ENCODE measurements at places on chromosomes 6 and 20. TPM values are rescaled to one million over a fixed set of nuclear protein-coding genes. Genes with fewer than 3 reads are reported as not detected.

The LINC00237 gene
- not detected for polyA plus RNA-seq

GRCh38 chr6:4647414-4648365 lies 128.5 kb upstream of the CDYL start:
- DNase-seq, result no peak

GRCh38 chr6:8844968-8845367 lies 409.6 kb upstream of the SLC35B3 start:
- DNase-seq, result no peak

DNA sequence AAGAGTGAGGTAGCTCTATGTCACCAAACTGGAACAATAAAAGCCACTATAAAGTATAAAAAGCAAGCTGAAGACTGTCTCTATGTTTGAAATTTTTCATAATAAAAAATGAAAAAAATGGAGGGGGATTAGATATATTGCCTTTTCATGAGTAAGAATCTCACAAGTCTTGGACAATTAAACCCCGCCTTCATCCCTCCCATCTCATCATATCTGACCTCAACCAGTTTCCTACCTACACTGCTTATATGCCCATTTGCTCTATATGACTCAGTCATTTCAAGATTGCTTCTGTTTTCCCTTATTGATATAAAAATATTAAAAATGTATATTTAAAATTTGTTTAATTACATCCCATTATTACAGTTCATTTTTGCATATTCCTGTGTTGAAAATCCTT lies 2.9 kb upstream of the TRIM39 start:
- DNase-seq, result no peak

- no peak for DNase-seq
Observed at GRCh38 chr6:87572021-87572420, 17.8 kb downstream of the RARS2 start.

The DEFB118 gene
- not detected for polyA plus RNA-seq

The TRDN gene
- not detected for polyA plus RNA-seq

- no peak for DNase-seq
Observed at GRCh38 chr6:68094070-68094469, 541.0 kb upstream of the ADGRB3 start.

DNA sequence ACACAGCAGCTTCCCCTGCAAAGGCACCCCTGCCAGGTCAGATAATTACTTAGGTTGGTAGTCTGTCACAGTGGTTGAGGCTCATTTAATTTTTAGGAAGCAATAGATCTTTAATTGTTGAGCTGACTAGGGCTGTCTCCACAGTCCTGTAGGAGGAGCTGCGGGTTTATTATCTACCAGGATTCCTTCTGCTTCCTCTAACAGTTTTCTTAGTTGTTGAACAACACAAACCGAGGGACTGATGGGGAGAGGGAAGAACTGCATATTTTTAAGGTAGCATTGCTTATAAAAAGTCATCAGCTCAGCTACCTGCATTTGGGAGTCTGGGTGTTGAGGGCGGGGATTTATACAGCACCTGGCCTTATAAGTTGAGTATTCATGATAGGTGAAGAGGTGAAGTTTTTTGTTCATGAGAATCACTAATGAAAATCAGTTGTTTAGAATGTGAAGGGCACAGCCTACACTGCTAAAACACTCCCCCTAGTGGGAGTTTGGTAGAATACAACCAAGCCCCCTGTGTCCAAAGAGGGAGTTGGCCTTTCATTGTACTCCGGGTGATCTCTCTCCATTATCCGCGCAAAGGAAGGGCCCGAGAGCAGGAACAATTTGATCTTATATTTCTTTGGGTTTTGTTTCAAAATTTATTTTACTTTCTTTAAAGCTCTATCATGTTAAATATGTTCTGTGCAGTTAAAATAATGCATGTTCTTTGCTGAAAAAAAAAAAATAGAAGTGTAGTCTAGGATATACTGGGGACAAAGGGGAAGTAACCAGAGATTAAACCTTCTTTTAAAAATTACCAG lies 69.6 kb downstream of the SSR1 start:
- peak; percentile 27 for DNase-seq

DNA sequence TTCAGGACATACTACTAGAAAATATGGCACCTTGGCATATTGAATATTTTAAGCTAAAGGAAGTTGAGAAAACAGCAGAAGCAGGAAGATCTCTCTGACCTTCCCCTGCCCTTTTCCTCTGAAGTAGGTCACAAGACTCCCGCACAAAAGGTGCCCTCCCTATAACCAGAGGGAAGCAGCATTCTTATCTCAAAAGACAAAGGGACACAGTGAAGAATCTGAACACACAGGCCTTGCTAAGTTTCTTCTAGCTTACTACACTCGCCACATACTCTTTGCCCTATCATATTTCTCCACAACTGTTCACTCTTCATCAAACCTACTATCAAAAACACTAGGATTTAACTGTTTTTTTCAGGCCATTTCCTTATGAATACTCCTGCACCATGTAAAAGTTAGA lies 151.2 kb downstream of the ELOVL4 start:
- no peak for DNase-seq

The CRISP3 gene
- not detected for polyA plus RNA-seq

DNA sequence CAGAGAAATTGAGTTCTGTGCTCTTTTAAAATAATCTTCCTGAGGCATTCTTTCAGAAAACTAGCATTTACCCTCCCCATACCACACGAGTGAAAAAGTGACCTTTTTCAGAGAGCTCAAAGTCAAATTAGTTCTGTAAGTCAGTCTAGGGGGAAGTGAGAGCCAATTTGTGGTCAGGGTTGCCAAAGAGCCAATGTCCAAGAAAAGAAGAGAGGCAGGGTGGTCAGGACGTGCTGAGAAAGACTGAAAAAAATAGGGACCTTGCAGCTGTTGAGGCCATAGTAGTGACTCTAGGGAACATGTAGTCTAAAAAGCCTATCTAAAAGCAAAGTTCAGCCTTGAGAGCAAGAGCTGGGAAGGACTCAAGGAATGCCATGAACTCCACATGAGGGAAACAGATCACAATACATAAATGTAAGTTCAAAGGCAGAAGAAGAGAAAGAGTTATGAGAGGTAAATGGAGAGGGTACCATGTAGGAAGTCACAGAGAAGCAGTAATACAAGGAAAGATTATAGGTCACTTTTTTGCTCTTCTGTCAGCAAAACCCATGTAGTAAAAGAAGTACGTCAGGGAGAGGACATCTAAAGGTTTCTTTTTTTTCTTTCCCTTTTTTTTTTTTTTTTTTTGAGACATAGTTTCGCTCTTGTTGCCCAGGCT lies 565.1 kb upstream of the FLRT3 start:
- DNase-seq, result no peak

DNA sequence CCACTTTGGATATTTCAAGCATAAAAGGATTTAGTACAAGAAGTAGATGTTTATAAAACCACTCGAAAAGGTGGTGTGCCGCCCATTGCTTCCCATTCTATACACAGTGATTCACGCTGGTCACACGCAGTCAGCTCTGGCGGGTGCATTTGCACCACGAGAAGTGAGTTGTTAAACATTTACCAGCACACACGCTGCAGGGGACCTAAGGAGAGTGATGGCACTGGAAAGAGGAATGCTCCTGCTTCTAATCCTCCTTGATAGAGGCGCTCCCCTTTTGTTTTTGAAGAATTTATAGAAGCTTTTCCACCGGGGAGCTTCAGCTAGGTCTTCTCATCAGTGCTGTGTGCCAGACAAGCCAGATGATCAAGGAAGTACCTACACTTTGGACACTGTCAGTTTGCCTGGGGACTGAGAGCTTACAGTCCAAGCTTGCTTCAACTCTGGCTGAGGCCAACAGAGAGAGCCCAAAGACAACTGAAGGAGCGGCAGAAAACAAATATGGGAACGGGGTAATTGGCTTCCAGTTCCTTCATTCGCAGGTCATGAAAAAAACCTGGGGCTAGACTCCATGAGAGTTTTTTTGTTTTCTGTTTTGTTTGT lies 31.2 kb downstream of the MUC22 start:
- no peak for DNase-seq

The MMS22L gene
- polyA plus RNA-seq, result 8.0 TPM

GRCh38 chr20:62426699-62427131 lies 624 bp downstream of the RBBP8NL start:
- DNase-seq, result no peak

DNA sequence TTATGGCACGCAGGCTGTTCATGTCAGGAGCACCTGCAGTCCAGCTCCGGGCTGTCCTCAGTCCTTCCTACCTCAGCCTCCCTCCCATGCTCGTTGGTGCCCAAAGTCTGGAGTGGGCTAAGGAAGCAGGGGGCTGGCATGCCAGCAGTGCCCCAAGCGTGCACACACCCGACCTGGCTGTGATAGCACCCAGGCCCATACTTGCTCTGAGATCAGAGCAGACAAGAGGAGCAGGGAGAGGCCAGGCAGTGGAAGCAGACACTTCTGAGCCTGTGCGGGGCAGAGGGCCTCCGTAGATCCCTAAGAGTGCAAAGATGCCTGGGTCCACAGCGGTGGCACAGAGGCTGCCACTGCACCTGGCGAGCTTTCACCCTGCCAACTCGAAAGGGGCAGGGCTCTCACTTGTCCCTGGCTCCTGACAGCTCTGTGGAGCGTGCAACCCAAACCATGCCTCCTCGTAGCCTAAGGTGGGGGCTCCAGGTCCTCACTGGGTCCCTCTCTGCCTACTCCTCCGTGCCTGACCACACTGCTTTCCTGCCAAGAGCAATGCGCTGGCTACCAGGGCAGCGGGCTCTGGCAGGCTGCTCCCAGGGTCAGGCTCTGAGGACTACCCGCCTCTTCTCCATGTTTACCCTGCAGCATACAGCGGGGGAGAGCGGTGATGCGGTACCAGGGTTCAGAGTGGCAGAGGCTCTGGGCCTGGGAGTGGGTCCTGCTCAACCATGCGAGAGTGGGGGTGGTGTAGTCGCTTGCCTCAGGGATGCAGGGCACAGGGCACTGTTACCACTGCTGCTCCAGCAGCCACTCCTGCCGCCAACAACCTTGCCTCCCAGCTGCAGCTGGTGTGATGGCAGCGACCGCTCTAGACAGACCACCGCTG lies 59.5 kb downstream of the MANEA start:
- DNase-seq, result no peak

- no peak for DNase-seq
Observed at GRCh38 chr6:7805078-7805849, 79.4 kb downstream of the BMP6 start.
